ENCODE measurements at places on chromosomes 5 and 9.

DNA sequence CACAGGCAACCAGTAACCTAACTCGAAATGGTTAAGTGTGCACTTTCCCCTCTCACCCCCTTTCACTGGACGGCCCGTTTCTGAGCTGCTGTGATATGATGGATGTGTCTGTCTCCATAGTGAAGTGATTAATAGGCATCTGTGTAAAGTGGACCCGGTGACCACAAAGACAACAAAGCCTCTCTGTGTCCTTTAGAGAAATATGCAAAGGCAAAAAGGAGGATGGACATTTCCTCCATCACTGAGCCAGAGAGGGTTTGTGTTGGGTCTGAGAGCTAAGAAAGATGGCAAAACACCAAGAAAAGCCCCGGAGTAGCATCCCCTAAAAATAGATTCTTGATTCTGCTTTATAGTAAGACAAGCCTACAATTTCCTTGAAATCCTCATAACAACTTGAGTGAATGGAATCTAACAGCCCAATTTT is 120.6 kb downstream of the SEMA6A start:
- no peak for DNase-seq

DNA sequence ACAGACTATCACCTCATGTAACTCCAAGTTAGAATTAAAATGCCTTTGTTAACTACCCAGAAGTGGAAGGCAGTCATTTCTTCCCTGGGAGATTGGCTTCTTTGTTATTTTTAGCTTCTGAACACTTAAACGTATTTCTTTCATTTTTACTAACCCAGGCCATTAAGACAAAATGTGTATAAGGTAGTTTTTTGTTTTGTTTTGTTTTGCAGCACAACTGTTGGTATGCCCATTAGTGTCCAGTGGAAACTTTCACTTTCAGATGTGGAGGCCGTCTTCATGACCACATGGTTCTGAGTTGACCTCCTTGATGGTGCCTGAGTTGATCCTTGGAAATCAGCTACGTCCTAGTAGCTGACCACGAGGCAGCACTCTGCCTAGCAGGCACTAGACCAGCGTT is 264.6 kb upstream of the ZNF608 start:
- DNase-seq, result no peak

DNA sequence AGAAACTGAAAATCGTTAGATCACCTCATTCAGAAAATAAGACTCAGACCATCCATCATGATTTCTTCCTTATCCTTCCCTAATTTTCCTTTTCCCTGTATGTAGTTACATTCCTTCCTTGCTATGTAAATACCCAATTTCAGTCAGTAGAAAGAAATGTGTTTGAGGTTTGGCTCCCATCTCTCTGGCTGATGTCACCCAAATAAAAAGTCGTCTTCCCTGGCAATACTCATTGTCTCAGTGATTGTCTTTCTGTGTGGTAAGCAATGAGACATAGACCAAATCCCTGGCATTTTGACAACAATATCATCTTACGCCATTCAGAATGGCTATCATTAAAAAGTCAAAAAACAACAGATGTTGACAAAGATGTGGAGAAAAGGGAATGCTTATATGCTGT is 303.9 kb upstream of the EDIL3 start:
- DNase-seq, result no peak

DNA sequence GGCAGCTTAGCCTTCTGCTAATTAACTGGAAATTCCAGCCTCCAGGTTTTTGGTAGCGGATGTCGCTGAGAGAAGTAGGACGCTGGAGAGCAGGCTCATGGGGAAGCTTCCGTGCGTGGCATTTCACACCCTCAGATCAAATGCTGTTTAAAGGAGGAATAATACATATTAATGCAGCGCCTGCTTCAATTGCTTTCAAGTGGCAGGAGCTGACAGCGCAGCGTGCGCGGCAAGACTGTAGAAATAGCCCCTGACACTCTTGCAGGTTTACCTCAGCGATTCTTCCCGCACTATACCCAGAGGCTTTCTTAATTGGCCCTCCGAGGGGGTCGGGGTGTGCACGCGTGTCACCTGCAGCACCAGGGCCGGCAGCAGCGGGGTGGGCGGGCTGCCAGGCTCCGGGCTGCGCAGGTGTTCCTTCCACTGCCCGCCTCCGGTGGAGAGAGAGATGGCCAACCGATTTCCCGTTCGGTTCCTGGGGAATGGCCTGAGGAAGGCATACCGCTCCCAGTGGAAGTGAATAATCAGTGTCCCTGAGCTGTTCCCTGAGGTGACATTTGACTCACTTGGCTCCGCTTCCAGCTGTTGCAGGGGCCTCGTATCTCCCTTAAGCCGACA is 427.9 kb downstream of the KCTD16 start:
- peak; percentile 37 for DNase-seq

GRCh38 chr9:126621061-126621918 is 7.6 kb downstream of the LMX1B start:
- DNase-seq, result no peak

GRCh38 chr5:71880536-71880935 is 161.5 kb downstream of the CARTPT start:
- DNase-seq, result no peak

GRCh38 chr9:31574006-31574765 is 810.3 kb upstream of the ACO1 start:
- DNase-seq, result no peak

DNA sequence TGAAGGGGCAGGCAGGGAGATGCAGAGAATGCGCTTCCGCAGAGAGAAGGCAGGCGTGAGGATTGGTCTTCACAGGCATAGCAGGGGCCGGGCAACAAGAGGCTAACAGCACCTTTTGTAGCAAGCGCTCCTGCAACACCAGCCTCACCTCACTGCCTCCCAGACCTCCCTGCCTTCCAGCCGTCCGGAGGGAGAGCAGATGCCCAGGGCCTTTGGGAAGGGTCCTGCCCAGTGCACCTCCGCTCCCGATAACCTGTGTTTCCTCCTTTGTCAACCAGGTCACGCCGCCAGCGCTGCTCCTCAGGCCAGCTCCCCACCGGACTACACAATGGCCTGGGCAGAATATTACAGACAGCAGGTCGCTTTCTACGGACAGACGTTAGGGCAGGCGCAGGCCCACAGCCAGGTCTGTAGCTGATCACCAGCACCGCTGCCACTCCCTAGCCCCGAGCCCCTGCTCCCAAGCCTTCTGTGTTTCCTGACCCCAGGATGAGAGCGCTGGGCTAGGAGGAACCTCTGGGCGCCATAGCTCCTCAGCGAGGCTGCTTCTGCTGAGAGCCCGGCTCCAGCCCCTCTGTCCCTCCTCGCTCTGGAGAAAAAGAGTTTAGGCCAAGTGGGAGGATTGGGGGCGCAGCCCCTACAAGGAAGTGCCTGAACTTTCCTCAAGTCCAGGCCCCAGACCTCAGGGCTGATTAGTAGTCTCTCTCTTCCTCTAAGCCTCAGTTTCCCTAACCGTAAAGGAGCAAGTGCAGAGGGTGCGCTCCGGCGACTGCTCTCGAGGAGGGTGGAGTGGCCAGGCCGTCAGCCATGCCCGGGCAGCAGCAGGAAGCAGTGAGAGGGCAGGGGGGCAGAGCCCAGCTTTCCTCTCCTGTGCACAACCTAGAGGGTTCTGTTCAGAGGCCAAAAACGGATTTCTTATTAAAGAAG is 28.4 kb upstream of the PRDM12 start:
- no peak for DNase-seq

DNA sequence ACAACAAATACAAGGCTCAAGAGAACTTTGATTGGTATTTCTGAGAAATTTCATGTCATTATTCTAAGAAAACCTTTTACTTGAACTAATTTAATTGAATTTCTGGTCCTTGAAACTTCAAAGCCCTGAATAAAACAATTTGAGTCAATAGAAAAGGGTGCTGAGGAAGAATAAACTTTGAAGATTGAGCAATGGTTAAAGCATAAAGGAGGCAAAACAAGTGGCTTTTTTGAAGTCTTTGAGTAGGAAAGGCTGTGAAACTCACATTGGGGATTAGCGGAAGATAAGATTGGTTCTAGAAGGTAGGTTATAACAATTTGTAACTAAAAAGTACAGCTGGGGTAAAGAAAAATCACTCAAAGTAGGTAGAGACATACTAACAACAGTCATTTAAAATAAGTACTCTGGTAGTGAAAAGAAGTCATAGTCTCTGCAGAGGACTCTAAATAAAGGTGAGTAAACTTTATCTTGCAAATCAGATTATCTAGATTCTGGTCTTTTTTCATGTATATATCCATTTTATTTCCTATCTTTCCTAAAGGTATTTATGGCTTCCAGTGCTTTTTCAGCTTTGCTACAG is 6.4 kb upstream of the PLPP1 start:
- DNase-seq, result no peak

DNA sequence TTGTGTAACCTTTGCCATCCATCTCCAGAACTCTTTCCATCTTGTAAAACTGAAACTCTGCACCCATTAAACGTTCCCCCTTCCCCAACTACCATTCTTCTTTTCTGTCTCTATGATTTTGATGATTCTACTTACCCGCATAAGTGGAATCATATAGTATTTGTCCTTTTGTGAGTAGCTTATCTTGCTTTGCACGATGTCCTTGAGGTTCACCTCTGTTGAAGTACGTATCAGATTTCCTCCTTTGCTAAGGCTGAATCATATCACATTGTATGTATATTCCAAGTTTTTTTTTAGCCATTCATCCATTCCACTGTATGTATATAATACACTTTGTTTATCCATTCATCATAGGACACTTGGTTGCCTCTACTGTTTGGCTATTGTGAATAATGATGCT is 2.9 kb upstream of the RNF130 start:
- DNase-seq, result no peak

GRCh38 chr5:177271113-177271512 is 32.4 kb downstream of the RAB24 start:
- DNase-seq, result no peak

- DNase-seq, result peak; percentile 57
Observed at GRCh38 chr9:21974343-21974721, 19.9 kb downstream of the CDKN2A start.

GRCh38 chr5:74476819-74477453 is 163.6 kb downstream of the ENC1 start:
- DNase-seq, result peak; percentile 61

DNA sequence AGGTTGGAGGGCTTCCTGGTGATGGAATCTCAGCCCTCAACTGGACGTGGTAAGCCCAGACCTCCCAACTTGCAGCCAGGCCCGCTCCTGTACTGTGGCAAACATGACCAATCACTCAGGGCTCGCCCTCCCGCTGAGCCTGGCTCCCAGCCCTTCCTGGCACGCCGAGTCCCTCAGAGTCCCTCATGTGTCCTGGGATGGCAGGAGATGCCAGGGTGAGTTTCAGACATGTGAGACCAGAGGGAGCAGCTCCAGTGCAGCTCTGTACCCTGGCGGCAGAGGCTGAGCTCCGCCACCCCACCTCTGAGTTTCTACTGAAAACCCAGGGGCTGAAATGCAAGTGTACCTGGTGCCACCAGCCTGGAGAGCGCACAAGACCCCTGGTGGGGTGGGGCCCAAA is 42.0 kb upstream of the RXRA start:
- no peak for DNase-seq

DNA sequence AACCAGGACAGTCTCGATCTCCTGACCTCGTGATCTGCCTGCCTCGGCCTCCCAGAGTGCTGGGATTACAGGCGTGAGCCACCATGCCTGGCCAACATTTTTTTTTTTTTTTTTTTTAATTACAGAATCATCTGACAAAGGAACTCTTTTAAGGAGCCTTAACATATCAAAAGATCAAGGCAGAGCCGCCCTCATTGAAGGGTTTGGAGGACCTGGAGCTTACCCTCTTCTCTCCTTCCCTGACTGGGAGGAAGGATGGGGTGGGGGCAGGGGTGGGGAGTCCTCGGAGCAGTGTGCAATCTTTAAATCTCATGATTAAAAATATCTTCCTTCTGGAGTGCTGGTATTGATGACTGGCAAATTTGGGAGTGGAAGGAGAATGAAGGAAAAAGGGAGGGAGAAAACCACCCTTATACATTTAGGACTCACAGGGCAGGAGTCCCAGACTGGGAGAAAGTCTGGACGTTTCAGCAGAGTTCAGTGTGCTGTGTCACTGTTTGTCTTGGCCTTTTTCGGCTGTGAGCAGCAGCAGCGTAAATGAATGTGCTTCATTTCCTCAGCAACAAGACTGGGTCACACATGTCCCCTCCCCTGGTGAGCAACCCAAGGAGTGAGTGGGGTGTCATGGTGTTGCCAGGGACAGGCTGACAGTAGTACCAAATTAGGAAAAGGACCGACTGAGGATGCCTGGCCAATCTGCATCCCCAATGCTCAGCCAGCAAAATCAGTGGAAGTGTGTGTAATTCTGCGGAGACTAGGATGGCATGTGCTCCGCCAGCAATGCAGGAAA is 115.3 kb upstream of the BNC2 start:
- DNase-seq, result no peak

DNA sequence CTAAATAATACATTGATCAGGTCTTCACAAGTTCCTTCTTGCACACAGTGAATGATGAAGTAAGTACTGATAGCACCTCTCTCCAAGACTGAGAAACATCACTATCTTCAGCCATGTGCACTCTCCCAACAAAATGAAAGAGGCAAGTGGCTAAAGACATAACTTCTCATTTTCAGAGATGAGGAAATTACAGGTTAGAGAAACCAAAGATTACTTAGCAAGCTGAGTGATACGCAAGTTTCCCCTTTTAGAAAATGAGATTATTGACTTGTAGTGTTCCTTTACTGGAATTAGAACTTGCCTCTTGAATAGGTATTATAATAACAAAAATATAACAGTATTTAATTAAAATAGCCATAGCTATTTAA is 21.6 kb downstream of the CEMIP2 start:
- no peak for DNase-seq

- DNase-seq, result no peak
Observed at GRCh38 chr5:176620333-176620981, 9.9 kb downstream of the SNCB start.

DNA sequence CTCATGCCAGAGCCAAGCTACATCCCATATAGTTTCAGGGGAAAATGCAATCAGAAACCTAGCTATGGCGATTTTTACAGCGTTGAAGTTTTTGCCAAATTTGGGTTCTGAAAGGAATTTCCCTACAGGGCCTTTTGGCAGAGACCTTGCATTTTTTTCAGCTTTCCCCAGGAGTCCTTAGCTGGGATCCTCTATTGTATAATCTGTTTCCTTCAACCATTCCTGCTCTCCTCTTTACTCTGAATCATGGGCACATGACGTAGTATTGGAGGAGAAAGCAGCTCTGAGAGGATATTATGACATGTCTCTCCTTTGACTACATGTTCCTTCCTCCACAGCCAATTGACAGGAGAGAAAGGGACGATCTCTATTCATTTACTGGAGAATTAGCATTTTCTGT is 118.5 kb upstream of the ERCC6L2 start:
- DNase-seq, result no peak

DNA sequence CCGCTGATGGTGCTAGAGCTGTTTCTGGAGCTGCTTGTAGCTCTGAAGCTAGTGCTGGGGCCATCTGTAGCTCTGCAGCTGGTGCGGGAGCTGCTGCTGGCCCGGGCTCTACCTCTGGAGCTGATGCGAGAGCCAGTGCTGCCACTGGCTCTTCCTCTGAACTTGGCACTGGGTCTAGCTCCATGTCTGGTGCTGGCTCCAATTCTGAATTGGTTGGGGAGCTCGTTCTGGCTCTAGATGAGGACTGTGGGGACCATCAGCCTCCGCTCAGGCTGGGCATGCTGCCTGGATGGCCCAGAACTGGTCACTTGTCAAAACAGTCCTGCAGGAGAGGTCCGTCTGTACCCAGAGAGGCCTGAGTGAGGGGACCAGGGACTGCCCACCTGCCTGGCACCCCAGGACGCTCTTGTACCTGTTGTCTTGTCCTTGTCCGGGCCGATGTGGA is 21.5 kb downstream of the OBP2B start:
- no peak for DNase-seq

- DNase-seq, result no peak
Observed at GRCh38 chr9:117722108-117722761, 18.0 kb downstream of the TLR4 start.

- DNase-seq, result no peak
Observed at GRCh38 chr9:123048748-123049147, 15.3 kb downstream of the GPR21 start.
